ENCODE measurements at places on chromosomes 2 and 18. TPM values are rescaled to one million over a fixed set of nuclear protein-coding genes. Genes with fewer than 3 reads are reported as not detected.

GRCh38 chr2:148616662-148617061 is 27.9 kb upstream of the EPC2 start:
- DNase-seq, result no peak

The XDH gene
- polyA plus RNA-seq, result 0.33 TPM

- no peak for DNase-seq
Measured at GRCh38 chr2:112003576-112004252, 51.4 kb upstream of the TMEM87B start.

The PLGLB1 gene
- 0.89 TPM for polyA plus RNA-seq

DNA sequence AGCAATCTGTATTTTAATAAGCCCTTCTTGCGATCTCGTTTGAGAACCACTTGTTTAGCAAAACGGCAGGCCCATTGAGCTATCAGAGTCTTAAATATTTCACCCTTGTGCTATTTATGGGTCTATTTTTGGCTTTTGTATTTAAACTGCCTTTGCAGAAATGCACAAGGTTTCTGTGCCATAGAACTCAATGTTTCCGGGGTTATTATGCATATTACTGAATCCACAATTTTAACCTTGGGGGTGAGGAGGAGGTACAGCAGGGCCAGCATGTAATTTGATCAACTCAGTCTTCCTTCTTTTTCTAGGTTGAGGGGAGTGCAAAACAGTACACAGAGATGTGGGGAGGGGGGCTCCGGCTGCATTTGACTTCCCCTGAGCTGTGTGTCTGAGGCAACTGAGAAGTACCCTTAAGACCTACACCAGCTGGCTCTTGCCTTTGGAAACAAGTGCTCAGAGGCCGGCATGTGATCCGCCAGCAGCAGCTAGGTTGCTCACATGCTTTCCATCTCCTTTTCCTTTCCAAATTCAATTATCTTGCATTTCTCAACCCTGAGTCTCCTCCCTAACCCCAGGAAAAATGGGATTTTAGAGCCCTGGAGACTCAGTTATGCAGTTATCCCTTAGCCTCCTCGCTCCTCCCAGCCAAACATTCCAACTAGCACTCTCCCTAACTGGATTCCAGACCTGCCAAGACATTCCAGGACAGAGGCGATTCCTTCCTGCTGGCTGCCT is 103.0 kb downstream of the HNRNPLL start:
- DNase-seq, result no peak

GRCh38 chr2:239224199-239224570 is 176.6 kb downstream of the HDAC4 start:
- DNase-seq, result no peak

DNA sequence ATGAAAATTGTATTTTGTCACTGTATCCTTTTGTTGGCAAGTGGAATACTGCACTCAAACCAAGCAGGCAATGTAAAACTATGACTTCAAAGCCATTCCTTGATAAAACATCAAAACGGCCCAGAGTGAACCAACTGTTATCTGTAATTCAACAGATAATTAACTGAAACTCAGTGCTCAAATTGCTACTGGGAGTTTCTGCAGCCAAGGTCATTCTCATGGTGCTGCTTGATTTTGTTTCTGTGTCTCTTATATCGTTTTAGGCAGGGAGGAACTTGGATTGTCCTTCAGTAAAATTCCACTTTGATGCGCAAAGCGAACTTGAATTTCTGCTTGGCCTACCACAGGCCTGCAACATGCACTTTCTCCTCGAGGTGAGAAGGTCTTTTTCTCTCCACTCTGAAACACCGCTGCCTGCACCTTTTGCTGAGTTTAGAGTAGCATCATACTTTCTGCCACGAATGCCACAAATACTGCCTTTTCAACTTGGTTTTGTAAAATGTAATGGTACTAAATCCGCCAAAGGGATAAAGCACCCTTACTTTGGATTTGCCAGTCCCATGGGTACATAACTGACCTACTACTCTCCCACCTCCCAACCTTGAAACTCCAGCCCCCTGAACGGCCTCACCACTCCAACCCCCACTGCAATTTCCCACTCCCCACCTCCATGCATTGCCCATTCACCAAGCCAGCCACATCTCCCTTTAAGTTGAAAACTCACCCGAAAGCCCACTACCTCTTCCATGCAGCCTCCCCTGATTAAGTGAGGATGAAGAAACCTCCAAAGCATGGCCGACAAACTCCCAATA is 204.7 kb downstream of the TGIF1 start:
- peak; percentile 29 for DNase-seq

DNA sequence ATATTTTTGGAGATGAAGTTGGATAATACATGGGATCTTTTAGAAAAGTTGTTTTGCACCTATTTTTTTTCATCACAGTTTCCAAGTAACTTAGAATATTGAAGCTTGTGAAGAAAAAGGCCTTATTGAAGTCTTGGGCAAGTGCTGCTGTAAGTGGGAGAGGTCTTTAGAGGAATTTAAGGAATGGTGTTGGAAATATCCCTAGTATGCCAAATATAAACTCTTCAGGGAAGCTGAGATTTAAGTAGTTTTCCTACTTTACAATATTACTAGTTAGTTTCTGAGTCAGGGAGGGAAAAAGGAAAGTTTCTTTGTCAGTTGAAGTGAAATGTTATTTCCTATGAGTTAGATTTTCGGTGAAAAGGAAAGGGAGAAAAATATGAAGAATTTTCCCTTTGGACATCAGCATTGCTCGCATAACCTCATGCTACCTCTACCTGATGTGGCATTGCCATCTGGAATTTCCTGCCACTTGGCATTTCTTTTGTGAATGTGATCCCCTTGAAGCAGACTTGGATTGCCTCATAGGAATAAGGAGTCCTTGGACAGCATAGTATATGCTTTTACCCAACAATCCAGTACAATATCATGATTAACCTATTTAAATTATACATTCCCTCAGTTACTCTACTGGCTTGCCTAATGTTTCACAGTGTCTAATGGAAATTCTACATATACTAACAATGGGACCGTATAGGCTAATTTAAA is 12.1 kb downstream of the PLEKHH2 start:
- no peak for DNase-seq

GRCh38 chr2:2825516-2826208 is 494.6 kb upstream of the MYT1L start:
- DNase-seq, result peak; percentile 23

DNA sequence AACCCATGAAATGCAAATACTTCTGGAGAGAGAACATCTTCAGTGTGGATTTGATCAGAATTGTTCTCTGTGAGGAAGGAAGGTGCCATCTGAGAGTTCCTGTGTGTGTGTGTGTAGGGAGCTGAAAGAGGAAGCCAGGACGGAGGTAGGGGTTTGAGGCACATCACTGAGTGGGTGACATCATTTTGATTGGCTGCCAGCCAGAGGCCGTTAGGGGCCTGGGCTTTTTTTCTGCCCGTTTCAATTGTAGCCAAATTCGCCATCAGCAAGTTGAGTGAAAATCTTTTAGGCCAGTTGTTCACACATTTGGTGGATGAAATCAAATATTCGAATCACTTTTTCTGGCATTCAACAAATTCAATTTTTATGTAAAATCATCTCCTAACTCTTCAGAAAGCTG is 48.9 kb downstream of the TSN start:
- peak; percentile 85 for DNase-seq

GRCh38 chr2:191241418-191241817 is 3.8 kb upstream of the MYO1B start:
- DNase-seq, result no peak

Measured in SK-N-SH (cell line).